ENCODE measurements at places on chromosomes 6 and 20.

DNA sequence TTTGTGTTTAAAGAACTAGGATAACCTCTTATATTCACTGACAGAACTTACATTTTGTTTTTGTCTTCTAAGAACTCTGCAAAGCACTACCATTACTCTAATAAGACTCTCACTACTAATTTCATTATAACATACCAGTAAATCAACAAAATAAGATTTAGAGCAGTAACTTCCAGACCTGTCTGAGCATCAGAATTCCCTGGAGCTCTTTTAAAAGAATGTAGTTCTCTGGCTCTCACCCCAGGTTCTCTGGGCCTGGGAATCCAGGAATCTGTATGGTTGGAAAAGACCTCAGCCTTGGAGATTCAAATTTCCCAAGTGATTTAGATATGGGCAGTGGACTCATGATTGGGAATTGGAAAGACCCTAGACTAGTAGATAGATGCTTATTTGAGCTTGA is 89.4 kb downstream of the JAG1 start:
- no peak for DNase-seq

DNA sequence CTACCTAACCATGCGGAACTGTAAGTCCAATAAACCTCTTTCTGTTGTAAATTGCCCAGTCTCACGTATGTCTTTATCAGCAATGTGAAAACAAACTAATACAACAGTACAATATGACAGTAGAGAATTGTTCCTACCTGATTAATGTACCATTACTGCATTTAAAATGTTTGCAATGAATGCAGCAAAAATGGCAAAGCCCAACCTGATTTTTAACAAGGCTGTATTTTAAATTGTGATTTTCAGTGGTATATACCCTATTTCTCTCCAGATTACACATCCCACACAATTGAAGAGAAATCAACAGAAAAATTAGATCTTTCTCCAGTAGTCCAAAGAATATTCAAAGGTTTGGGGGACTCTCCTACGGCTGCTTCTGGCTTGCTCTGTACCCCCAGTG is 3.3 kb upstream of the PCSK2 start:
- no peak for DNase-seq

DNA sequence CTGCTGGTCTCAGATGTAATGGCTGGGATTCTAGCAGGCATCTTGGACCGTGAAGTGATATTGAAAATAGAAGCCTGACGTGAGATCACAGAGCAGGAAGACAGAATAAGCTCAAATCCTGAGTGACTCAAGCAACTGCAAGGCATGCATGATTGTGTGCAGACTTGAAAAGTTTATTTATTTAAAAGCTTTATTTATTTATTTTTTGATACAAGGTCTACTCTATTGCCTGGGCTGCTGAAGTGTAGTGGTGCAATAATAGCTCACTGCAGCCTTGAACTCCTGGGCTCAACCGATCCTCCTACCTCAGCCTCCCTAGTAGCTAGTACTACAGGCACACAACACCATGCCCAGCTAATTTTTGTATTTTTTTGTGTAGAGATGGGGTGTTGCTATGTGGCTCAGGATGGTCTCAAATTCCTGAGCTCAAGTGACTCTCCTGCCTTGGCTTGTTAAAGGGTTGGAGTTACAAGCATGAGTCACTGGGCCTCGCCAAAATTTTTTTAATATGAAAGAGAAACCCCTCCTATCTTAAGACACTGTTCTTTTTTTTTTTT is 40.1 kb upstream of the RNF144B start:
- no peak for DNase-seq

DNA sequence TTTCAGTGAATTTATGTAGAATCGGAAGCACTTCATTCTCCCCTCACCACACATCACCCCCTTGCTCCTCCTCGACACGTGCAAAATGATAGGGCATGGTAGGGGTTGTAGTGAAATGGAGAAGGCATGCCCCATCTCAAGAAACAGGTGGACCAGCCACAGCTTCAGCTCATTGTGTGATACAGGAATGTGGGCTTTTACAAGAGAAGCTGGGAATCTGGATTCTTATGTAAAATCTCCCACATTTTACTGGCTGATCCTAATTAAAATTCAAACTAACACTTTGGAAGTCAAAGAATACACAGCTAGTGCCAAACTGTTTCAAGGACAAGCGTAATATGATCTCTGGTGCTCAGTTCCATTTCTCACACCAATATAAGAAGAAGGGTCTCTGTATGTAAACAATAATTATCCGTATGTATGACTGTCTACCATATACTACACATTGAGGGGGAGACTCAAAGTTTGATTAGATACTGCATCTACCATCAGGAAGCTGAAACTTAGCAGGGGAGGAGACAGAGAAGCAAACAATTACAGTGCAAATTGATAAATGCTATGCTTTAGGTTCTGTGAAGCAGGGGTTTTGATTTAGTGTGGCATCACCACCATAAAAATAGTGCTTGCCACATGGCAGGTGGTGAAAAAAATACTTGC is 24.3 kb upstream of the KIAA0408 start:
- no peak for DNase-seq

- no peak for DNase-seq
Observed at GRCh38 chr20:13251106-13251903, 30.2 kb downstream of the ISM1 start.

GRCh38 chr6:119174879-119175817 is 96.7 kb upstream of the FAM184A start:
- DNase-seq: no peak

GRCh38 chr20:52031206-52031562 is 160.4 kb downstream of the ZFP64 start:
- DNase-seq: no peak

DNA sequence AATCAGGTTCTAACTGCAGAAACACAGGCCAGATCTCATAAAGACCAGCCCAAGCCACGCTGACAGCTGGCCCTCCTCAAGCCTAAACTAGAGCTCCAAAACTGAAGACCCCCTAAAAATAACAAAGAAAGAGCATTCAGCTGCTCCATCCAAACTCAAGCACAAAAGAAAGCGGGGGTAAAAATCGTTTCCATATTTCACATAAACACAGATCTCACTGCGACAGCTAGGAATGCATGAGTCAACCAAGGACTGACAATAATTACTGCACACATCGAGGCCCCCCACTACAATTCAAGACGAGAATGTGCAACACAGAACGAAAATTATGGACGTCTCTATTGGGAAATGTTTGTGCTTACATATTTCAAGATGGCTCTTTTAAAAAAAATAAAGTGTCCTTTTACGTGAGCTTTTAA is 31.1 kb downstream of the CNKSR3 start:
- no peak for DNase-seq

DNA sequence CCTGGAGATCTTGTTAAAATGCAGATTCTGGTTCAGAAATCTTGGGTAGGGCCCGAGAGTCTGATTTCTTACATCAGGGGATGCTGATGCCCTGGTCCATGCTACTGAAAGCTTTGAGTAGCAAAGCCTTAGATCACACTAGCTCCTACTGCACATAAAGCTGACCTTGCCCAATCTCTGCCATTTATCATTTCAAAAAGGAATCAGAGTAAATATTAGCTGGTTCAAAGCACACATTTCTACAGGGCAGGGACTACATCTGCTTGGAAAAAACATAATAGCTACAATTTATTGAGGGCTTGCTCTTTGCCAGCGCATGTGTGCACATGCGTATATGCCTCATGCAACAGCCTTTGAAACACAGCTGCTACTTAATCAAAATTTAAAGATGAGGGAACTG is 440.4 kb upstream of the ARID1B start:
- DNase-seq: no peak

Measured in GF-D8 (cell line).